ENCODE measurements at places on chromosomes 3 and 15. TPM values are rescaled to one million over a fixed set of nuclear protein-coding genes. Genes with fewer than 3 reads are reported as not detected.

Gene PPM1L
- total RNA-seq = 6.5 TPM

Gene RPL15
- total RNA-seq = 2,586 TPM

Gene ISLR2
- total RNA-seq = 1.5 TPM

Gene HYKK
- total RNA-seq = 5.1 TPM

Gene CCDC66
- total RNA-seq = 2.3 TPM

Gene CACNA1D
- total RNA-seq = 0.49 TPM
